ENCODE measurements at places on chromosomes 6 and 20. TPM values are rescaled to one million over a fixed set of nuclear protein-coding genes. Genes with fewer than 3 reads are reported as not detected.
A peak's percentile ranks its signal among the peaks of the same experiment; 100 is the strongest.

Gene FAM162B
- 0.29 TPM for total RNA-seq

DNA sequence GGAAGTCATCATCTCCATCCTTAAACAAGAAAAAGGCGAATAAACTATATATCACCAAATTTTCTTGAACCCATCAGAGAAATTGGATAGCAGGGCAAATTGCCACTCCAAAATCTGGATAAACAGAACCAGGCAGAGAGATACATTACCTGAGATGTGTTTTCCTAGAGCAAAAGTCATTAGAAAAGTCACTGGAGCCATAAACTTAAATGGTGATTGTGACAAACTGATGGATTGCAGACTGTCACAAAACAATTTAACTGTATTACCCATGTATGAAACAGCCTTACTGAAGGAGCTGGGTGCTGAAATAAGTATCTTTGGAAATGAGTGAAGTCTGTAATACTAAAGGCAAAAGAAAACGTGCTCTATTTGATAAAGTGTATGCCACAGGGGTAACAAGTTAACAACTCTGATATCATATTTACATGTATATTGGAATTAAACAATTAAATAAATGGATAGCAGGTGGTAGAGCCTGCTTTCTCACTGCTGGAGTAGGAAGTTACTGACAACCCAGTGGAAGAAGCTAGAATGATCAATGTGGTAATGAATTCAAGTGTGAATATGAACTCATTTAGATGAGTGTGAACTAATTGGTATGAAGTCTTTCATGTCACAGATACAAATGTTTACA, 186.9 kb downstream of the LMBRD1 start:
- no peak for DNase-seq

- DNase-seq: no peak
These were observed 136.8 kb upstream of the RPS6KA2 start for GRCh38 chr6:166763606-166764472.

Gene RNF39
- total RNA-seq: not detected

DNA sequence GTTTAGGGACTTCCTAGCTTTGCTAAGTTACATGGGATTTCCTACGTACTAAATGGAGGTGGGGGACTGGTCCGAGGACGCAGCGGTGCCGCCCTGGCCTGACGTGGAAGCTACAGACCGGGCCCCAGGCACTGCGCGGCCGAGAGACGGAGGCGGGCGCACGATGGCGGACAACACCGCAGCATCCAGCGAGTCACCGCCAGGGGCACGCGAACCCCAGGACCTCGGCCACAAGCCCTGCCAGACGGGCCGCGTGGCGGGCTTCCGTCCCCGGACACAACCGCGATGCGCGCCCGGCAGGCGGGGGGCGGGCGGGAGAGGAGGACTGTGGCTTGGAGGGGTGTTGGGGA, 1516.9 kb upstream of the DEFB115 start:
- DNase-seq: no peak

Gene CST2
- not detected for total RNA-seq

- DNase-seq: peak; percentile 19
These were observed 12.4 kb downstream of the SIRPA start for GRCh38 chr20:1907586-1907985.

GRCh38 chr20:60210779-60211617, 252.8 kb downstream of the CDH26 start:
- peak; percentile 71 for DNase-seq

DNA sequence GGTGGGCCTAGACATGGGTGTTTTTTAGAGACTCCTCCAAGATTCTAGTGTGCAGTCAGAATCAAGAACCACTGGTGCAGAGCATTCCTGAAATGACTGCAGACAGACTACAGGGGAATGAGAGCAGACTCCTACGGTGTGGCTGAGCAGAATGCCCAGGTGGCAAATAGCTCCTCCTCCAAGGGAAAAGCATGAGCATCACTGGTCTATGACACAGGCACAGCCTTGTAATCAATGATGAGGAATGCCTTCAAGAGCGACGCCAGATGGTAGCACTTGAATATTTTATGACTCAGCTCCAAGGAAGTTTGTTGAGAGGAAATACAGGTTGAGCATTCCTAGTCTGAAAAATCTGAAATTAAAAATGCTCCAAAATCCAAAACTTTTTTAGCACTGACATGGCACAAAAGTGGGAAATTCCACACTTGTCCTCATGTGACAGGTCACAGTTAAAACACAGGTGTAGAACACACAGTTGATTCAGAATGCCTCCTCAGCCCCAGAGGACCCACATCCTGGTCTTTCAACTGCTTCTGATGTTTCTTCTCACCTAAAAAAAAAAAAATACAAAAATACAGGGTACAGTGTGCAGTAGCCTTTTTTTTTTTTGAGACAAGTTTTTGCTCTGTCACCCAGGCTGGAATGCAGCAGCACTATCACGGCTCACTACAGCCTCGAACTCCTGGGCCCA, 10.6 kb upstream of the FAM8A1 start:
- peak; percentile 88 for DNase-seq

Gene MAN1A1
- 22.9 TPM for total RNA-seq
